ENCODE measurements at places on chromosomes 12 and 14.

GRCh38 chr14:40365305-40365704, 933.1 kb upstream of the FBXO33 start:
- no peak for DNase-seq

DNA sequence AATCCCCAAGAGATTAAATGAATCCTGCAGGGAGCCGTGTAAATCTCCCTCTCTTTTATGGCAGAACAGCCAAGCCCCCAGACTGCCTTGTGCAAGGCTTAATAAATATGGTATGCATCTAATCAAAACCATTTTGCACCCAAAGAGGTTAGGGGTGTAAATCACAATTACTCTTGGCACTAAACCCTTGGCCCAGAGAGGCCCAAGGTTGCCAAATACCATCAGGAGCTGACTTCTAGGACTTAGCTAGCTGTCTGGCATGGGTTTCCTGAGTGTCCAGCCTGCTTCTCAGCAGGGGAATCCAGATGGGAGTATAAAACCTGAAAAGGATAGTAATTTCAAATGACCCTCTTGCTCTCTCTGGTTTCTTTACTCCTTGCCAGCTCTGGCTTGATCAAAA, 610.4 kb downstream of the MED13L start:
- no peak for DNase-seq

DNA sequence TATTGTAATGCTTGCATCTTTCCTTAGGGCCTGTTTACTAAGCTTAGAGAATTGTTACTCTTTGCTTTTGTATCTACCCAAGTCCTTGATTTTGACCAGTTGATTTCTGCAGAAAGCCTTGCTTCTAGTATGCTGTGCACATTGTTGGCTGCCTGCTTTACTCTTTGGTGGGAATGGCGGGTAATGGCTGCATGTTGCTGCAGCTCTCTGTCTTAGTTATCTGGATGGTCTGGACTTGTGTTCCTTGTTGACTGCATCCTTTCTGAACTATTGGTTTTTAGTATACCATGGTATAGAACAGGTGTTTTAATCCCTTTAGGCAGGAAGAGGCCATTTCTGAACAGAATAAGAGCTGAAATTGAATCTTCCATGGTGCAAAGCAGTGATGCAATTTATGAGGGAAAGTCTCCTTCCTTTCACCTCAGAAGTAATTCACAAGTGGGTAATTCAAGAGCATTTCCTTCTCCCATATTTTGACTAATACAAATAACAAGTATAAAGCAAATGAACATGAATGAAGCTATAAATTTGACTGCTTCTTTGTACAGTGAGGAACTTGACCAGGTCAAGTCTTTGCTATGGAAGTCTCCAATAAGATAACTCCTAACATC, 466.4 kb downstream of the NPAS3 start:
- no peak for DNase-seq

DNA sequence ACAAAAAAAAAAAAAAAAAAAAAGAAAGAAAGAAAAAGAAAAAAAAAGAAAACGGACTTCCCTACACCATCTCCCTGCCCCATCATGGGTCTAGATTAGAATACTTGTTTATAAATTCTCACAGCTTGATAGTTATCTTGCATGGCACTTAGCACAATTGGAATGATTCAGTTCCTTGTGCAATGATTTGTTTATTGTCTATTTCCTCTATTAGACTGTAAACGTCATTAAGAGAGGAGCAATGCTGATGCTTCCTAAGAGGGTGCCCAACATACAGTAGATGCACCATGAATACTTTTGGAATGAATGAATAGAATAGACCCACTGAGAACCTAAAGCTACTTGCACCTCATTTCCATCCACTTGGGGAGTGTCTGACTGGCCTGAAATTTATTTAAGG, 40.8 kb downstream of the PAX9 start:
- no peak for DNase-seq

DNA sequence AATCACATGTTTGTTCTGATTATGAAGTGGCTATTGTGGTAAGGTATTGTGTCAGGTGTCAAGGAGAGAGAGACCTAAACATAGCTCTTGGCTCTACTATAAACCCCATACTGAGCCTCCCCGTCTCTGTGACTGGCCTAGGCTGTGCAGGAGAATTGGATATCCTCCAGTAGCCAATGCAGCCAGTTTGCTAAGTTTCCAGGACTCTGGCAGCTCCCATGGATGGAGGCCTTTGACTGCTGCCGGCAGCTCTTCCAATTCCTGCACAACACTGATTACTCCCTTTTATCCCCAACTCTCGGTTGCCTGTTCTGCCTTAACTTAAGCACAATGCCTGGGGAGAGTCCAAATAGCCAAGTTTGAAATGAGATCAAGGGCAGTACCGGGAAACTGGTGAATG, 59.3 kb downstream of the ABCC9 start:
- DNase-seq, result no peak

GRCh38 chr12:52202361-52203078, 10.7 kb upstream of the KRT80 start:
- no peak for DNase-seq

- DNase-seq, result no peak
Measured at GRCh38 chr12:4001841-4002240, 128.6 kb upstream of the PARP11 start.

GRCh38 chr12:65100140-65100539, 21.0 kb downstream of the WIF1 start:
- DNase-seq, result no peak

- DNase-seq, result no peak
Measured at GRCh38 chr12:52580496-52580895, 6.9 kb upstream of the KRT74 start.

DNA sequence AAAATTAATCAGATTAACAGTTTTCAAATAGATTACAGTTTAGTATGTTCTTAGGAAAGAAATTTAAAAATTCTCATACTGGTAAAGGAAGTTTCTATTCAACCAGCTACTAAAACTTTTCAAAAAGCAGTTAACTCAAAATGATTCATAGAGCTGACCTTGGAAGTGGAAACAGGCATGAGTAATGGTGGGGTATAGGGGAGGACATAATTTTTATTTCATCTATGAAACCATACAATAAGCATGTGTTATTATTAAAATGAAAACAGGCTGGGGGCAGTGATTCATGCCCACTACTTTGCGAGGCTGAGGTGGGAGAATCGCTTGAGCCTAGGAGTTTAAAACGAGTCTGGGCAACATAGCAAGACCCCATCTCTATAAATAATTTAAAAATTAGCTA, 73.0 kb downstream of the DNAI7 start:
- DNase-seq, result no peak

DNA sequence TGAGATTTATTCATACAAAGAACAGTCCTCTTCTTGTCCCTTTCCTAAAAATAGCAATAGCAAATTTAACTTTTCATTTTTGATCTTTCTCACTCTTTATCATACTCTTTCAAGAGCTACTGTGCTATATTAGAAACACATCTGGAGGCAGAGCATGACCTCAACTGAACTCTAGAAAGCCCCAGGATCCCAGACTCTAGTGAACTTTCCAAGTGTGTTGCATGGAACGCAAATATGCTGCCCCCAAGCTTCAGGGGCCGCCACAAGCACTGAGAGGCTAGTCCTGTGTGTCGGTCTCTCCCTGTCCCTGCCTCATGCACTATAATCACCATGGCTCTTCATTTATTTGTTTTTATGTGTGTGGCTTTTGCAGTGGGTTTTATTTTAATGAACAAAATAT, 38.7 kb upstream of the ZNF641 start:
- no peak for DNase-seq

GRCh38 chr12:112907415-112908157, 824 bp downstream of the OAS1 start:
- no peak for DNase-seq

- no peak for DNase-seq
Measured at GRCh38 chr12:64400041-64400440, 4.2 kb upstream of the XPOT start.

DNA sequence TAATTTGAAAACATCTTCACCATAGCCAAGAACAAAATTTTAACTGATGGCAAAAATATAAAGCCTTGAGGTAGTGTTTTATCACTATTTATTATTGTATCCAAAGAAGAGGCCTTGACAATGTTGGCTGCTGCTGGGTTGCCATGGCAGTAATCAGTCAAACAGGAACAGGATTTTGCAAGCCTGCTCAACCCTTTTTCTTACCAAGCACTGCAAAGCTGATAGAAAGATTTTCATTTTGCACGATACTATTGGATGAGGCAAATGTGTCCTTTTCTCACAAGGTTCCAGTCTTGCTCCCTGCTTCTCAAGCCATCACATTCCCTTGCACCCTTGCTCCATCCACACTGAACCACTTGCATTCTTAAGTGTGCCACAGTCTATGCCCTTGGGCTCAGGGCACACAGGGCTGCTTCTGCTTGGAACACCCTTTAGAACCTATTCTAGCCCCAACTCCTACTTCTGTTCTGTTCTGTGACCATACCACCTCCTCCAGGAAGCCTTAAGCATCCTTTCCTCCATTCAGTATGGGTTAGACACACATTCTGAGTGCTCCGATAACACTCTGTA, 76.5 kb upstream of the AMIGO2 start:
- no peak for DNase-seq

GRCh38 chr12:49982246-49983087, 9.7 kb downstream of the AQP6 start:
- DNase-seq, result no peak

DNA sequence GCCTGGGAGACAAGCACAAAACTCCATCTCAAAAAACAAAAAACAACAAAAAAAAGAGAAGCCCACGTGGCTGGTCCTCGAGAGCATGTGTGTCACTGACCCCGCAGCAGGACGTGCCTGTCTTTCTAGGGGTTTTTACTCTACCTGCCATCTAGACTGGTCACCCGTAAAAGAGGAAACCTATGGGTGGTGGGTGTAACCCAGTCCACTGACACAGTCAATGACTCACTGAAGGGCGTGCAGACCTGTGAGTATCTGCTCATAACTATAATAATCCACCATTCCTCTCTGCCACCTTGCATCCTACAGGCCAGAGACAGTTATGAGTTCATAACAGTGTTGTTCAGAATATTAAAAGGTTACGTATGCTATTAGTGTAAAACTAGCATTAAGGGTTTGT, 4.6 kb downstream of the GOLGA3 start:
- no peak for DNase-seq

DNA sequence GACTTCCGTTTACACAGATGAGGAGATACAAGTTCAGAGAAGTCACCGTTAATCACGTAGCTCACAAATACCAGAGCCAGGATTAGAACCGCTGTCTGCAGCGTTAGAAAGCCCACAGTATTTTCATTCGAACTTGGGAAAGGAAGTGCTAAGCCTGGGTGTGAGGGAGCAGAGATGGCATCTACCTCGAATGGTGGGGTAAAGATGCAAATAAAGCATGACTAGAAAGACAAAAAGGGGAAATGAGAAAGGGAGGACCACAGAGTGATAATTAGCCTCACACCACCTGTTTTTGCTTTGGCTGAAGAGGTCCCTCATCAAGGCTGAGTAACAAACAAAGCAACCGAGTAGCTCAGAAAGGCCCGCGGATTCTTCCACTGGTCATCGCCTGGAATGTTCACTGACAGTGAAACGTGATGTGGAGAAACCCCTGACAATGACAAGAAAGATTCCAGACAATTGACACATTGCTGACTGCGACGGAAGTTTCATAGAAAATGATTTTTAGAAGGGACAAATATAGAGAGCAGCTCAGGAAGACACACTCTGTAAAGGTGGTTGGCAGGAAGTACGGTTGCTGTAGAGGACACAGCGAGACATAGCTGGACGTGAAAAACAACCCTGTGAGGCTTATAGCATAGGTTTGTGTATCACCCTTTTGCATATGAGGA, 31.5 kb upstream of the BHLHE41 start:
- no peak for DNase-seq

DNA sequence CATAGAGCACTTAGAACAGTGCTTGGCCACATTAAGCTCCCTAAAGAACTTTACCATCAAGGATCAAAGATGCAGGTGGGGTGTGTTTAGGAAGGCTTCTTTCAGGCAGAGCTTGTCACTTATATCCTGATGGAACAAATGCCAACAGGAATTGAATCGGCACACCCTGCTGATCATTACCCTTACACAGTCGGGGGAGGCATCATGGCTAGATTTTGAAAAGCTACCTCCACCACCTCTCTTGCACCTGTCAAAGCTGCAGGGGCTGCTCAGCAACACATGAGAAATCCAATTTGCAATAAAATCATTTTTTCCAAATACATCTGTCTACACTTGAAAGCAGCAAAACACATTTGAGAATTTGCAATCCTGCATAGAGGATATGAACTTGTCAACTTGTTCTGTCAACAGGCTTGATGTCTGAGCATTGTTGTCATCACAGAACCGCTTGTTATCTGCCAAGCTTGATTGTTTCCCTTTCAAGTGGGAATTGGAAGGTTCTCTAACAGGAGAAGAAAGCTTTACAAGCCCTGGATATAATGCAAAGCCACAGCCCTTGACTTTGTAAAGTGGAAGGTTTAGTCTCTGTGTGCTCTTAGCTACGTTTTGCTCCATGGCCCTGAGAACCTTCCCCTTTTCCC, 24.6 kb upstream of the TRIM9 start:
- DNase-seq, result no peak

DNA sequence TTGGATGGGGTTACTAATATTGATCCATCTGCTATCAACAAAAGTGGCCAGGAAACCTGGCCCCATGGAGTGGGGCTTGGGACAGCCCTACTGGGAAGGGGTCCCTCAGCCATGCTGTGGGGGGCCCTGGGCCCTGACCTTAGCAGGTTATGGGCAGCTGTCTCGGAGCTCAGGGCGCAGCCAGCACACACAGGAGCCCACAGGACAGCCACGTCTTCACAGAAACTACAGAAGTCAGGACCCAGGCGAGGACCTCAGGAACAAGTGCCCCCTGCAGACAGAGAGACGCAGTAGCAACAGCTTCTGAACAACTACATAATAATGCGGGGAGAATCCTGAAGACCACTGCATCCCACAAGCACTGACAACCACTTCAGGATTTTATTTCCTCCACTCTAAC, 11.9 kb upstream of the FKBP11 start:
- DNase-seq, result no peak

DNA sequence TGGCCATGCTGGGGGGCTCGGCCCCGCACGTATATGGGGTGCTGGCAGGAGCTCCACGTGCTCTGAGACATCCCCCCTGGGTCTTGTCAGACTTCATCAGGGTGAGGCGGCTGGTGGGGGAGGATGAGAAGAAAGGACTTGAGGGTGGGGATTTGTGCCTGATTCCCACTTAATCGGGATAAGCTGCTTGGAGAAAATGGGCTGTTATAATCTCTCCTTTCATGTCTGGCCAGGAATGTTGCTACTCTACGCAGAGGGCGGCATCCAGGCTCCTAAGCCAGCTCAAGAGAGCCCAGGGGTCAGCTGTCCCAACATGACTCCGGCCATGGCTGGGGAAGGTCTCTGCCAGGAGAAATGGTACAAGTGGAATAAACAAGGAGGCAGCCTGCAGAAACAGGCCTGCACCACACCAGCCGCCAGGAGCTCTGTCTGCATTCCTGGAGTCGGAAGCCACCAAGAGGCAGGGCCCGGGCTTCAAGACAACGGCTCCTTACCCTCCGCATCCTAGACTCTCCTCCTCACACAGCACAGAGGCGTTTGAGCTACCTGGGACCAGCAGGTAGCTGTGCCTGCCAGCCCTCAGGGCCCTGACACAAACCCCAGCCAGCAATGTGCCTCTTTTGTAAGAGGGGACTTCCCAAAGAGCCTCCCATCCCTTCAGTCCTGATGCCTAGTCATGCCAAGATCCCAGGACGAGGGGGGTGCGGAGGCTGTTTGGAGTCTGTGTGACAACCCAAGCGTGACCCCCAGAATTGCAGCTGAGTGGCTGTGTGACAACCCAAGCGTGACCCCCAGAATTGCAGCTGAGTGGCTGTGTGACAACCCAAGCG, 195.8 kb upstream of the DIO3 start:
- DNase-seq, result no peak

- no peak for DNase-seq
Measured at GRCh38 chr12:106879612-106880011, 76.1 kb upstream of the TMEM263 start.

Measured in NCI-H2081 treated with DMSO at 0.1 percent for 48 hours (cell line).